ENCODE measurements at places on chromosomes 7 and 10.
A peak's percentile ranks its signal among the peaks of the same experiment; 100 is the strongest.

DNA sequence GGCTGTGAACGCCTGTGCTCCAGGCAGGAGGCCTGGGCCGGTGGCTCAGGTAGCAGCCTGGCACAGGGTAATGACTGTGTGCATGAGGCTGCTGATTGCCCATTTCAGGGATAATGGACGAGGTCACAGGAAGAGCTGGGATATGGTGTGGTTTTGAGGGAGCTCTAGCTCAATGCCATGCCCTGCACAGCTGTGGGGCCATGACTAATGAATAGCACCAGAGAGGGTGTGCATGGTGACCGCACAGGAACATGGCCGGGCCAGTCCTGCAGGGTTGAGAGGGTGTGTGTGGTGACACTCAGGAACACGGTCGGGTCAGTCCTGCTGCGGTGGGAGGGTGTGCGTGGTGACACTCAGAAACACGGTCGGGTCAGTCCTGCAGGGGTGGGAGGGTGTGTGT, 21.8 kb downstream of the NKX6-2 start:
- no peak for DNase-seq

- no peak for DNase-seq
These were observed 10.0 kb downstream of the GLI3 start for GRCh38 chr7:42227021-42227420.

DNA sequence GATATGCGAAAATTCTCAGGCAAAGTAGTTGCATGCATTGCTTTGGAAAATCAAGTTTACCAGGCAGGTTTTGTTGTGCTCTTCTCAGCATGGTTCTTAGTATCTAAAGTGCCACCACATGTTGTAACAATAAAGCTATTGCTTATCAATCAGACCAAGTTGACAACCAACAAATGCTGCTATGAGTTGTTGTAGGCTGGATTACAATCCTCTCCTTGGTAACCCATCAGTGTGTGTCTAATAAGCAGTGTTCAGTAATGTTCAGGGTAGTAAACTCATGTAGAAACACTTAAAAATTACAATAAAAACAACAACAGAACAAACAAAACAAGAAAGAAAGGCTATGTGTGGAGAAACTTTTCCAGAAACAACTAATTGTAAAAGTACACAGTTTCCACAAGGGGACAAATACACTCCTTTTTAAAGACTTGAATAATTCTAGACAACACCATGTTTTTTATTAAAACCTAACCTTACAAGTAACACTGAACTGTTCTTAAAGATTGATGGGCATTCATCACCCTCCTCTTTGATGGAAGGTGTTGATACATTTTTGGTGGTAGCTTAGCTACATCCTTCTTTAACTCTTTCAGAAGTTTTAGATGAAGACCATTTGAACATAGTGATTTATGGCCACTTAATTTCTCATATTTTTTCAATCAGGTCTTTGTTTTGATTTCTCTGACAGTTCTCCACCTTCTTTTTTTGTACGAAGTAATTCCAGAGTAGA, 370.9 kb upstream of the SEMA3A start:
- no peak for DNase-seq

DNA sequence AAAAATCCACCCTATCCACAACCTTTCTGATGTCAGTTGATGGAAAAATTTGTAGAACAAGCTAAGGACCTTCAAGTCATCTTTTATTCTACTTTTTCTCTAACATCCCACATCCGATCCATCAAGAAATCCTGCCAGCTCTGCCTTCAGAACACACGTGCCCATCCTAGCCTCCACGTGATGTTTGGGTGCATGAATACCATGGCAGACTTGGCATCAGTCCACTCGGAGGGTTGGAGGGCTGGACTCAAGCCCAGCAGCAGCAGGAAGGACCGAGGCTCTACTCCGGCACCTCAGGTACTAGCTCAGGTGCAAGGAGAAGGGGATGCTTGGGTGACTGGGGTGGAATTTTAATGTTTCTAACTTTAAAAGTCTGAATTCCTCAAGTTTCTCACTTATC, 428.6 kb downstream of the DPP6 start:
- no peak for DNase-seq

GRCh38 chr7:36203071-36203790, 50.2 kb downstream of the EEPD1 start:
- DNase-seq = no peak

- peak; percentile 29 for DNase-seq
These were observed 14.7 kb upstream of the LRRN3 start for GRCh38 chr7:111076205-111076604.

- no peak for DNase-seq
These were observed 69.5 kb upstream of the CHST15 start for GRCh38 chr10:124162774-124163354.

- DNase-seq = no peak
These were observed 18.3 kb downstream of the PLEKHA1 start for GRCh38 chr10:122392835-122393234.

DNA sequence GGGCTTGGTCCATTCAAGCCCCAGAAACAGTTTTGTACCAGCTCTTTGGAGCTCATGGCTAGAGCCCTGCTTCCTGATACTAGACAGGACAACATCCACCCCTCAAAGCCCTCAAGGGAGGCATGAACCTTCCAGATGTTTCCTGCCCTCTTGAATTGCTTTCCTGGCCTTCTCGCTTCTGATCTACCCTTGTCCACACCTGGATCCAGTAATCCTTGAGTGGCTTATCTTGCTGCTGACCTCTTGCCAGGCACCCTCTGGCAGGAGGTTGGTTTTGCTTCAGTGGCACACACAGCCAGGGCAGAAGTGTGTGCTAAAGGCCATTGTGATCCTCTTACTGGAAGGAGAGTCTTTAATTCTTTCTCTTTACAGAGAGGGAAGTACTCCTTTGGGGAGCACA, 495.8 kb downstream of the PLXNA4 start:
- DNase-seq = no peak

GRCh38 chr7:95110707-95111106, 203.3 kb downstream of the PPP1R9A start:
- no peak for DNase-seq

GRCh38 chr7:111030336-111030735, 60.6 kb upstream of the LRRN3 start:
- DNase-seq = no peak

GRCh38 chr10:97810446-97810845, 38.6 kb upstream of the SFRP5 start:
- DNase-seq = no peak

- peak; percentile 55 for DNase-seq
These were observed 74.2 kb upstream of the ZPBP start for GRCh38 chr7:50166997-50167965.

- no peak for DNase-seq
These were observed 168.4 kb downstream of the BTAF1 start for GRCh38 chr10:92091965-92092364.

- peak; percentile 39 for DNase-seq
These were observed 125.4 kb upstream of the TARP start for GRCh38 chr7:38398725-38399321.

- DNase-seq = no peak
These were observed 378.0 kb upstream of the SEMA3D start for GRCh38 chr7:85564861-85565260.

DNA sequence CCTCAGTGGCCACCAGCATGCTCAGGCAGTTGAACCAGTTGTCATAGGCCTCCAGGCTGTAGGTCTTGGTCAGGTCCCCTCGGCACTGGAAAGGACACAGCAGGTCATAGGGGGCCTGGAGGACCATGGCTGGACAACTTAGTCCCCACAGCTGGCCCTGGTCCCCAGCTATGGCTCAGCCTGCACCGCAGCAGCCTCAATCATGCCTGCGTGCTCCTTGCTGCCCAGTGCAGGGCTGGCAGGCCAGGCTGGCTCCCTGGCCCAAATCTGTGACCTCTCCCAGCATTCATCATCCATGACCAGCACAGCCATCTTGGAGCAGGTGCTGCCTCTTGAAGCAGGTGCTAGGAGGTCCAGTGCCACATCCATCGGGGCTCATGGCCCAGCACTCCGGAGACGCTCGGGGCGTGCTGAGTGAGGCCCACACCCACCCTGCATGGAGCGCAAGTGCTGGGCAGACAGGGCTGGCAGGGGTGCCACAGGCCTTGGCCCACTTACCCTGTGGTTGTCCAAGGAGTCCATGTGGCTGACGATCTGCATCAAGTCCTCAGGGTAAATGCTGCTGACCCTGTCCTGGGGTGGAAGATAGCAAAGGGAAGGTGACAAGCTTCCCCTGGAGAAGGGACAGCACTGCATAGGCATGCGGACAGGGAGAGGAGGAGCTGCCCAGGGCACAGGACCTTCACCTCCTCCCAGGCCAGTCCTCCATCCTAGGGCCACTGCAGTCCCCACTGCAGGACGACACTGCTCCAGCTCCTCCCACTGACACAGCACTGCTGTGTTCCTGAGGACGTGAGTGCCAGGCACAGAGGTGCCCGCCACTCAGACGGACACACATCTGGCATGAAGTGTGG, 61.7 kb downstream of the CSGALNACT2 start:
- no peak for DNase-seq

GRCh38 chr7:75639886-75640190, 98.9 kb downstream of the HIP1 start:
- no peak for DNase-seq

DNA sequence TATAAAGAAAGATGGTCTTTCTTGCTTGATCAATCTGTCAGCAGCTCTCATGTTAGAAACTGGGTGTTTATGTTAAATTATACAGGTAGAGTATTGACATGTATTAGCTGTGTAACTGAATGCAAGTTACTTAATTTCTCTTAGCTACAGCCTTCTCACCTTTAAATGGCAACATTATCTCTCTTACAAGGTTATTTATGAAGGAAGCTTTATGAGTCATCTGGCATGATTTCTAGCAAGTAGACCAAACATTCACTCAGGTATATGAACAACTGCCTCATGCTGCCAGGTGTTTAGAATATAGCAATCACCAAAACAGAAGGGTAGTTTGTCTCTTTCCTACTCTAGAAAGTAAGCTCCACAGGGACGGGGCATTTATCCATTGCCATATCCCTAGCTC, 8.5 kb downstream of the ARL4A start:
- no peak for DNase-seq

- no peak for DNase-seq
These were observed 4.9 kb upstream of the FAM53B start for GRCh38 chr10:124748953-124749645.

GRCh38 chr10:71252220-71252619, 39.9 kb downstream of the UNC5B start:
- no peak for DNase-seq

- DNase-seq = no peak
These were observed 60.0 kb upstream of the SLC13A1 start for GRCh38 chr7:123259759-123260158.

DNA sequence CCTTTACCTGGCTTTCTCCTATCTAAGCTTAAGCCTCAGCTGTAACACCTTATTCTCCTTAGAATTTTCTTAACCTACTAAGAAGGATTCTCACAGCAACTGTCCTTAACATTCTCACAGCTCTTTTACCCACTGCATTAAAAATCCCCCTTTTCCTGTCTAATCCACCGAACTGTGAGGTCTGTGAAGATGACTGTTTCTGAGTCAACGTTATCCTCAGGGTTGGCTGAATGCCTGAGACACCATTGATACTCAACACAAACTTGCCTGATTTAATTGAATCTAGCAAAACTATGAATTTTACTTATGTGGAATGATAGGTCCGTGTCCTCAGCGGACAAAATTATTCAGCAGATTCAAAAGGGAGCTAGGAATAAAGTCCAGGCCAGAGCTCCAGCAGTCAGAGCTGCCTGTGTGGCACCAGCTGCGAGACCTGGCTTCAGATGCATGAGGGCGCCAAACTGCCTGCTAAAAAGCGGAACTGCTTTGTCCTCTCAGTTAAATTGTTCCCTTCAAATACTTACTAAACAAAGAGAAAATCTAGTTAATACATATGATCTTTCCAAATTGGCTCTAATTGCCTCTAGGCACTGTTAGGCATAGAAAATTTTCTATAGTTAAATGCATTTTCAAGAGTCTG, 33.4 kb upstream of the VWDE start:
- no peak for DNase-seq

- no peak for DNase-seq
These were observed 26.0 kb downstream of the LEP start for GRCh38 chr7:128266883-128267594.

DNA sequence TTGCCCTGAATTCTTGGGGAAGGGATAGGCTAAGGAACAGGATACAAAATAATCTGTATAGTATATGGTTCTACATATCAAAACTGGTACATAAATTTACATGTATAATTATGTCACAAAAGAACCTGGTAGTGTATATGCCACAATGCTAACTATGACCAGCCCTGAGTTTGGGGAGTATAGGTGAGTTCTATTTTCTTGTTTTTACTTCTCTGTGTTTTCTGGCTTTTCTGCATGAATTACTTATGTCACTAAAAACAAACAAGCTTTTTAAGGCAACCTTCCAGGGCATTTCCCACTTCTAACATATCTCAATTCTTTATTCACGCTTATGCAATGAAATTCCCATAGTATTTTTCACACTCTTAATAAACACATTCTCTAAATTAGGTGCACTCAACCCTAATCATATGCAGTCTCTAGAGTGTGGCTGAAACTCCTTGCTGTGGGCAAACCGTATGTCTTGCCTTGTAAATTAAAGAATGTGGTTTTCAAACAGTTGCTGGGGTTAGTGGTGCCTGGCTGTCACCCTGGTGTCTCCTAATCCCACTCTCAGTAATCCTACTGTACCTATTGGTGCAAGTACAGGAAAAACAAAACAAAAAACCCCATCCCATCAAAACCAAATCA, 14.0 kb upstream of the INSIG1 start:
- no peak for DNase-seq

DNA sequence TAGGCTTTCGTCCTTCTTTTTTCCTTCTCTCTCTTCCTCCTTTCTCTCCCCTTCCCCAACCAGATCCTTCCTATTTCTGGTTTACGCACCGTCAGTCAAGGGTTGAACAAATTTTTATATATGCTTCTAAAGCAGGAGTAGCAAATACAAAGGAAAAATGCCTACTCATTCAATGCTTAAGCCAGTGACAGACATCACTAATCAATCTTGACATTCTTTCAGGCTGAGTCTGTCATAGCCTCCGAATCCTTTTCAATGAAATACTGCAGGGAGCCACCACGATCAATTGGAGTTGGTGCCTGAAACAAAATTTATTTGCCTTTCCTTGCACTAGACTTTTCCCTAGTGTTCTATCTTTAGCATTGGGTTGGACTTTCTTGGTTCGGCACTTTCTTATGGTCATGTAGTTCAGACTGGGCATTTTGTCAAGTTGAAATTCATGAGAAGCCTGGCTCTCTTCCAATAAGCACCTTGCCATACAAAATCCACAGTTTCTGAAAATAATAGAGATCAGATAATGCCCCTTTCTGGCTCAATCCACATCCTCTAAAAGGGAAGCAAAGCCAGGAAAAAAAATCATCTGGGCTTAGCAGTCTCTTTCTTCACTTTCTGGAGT, 239.5 kb upstream of the PLXNA4 start:
- no peak for DNase-seq

GRCh38 chr10:120493411-120494312, 36.6 kb downstream of the PLPP4 start:
- no peak for DNase-seq

- DNase-seq = no peak
These were observed 548.3 kb downstream of the DNAJB6 start for GRCh38 chr7:157885140-157885539.

- DNase-seq = no peak
These were observed 101.0 kb downstream of the MYL10 start for GRCh38 chr7:101527844-101528667.

GRCh38 chr10:14220026-14220425, 110.7 kb downstream of the FRMD4A start:
- DNase-seq = no peak

All from activated naive CD8-positive, alpha-beta T cell treated with anti-CD3 and anti-CD28 coated beads for 36 hours (primary cell).